AG10803 (cell line): ENCODE measurements at places on chromosomes 6 and 20.

DNA sequence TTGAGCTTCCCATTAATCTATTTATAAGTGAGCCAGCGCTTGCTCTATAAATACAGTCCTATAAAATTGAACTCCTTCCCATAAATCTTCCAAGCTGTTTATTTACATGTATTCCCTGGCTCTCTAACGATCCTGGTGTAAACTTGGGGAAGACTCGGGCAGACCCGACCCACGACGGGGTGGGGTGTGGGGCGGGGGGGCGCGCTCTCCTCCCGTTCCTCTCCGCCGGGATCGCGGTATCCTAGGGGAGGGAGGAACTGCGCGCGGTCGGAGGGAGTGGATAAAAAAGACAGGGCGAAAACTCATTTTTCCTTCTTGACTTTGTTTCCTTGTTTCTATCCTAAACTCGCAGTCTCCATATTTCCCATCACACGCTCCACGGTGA is 31.1 kb downstream of the TFAP2B start:
- DNase-seq = no peak

- DNase-seq = no peak
These were observed 50.6 kb downstream of the FGD2 start for GRCh38 chr6:37056112-37056403.

DNA sequence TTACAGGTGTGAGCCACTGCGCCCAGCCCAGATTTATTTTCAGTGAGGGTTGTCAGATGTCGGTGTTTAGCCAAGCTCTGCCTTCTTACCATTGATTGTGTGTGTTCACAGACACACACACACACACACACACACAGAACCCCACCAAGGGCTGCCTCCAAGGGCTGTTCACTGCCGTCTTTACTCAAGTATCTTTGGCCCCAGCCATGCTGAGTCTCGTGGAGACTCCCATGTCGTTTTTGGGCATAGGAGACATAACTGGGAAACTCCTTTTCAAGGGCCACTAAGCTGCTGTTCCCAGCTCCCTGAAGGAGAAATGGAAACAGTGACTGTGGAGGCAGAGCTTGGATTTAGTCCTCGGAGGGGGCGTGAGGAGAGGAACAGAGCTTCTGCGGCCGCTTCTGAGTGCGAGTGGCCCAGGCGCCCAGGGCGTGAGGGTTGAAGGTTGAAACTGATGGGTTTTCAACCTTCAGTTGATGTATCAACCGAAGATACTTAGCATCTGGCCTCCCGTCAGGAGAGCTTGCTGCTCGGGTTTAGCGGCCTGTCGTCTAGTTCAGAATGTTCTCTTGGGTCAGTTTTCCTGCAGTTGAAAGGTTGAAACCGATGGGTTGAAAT is 243.6 kb downstream of the TTLL2 start:
- DNase-seq = no peak

GRCh38 chr6:169513478-169514193 is 188.2 kb downstream of the WDR27 start:
- DNase-seq = no peak

DNA sequence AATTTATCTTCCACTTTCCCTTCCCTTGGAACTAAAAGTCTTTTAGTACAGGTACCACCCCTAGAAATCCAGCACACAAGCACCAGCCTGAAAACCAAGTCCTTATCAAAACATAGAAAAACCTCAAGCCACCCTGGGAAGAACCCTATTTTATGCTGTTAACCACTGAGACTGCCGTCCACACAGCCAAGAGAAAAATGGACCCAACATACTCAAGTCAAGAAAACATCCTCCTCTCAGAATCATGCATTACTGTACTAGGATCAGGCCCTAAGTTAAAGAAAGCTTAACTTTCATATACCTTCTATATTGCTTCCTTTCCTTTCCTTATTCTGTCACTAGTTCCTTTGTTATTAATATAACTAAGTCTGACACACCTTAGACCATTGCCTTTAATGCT is 16.9 kb upstream of the GOPC start:
- DNase-seq = no peak

GRCh38 chr6:48736501-48737206 is 625.7 kb upstream of the PTCHD4 start:
- DNase-seq = peak; percentile 77

GRCh38 chr20:23143986-23144690 is 58.0 kb upstream of the CD93 start:
- no peak for DNase-seq

DNA sequence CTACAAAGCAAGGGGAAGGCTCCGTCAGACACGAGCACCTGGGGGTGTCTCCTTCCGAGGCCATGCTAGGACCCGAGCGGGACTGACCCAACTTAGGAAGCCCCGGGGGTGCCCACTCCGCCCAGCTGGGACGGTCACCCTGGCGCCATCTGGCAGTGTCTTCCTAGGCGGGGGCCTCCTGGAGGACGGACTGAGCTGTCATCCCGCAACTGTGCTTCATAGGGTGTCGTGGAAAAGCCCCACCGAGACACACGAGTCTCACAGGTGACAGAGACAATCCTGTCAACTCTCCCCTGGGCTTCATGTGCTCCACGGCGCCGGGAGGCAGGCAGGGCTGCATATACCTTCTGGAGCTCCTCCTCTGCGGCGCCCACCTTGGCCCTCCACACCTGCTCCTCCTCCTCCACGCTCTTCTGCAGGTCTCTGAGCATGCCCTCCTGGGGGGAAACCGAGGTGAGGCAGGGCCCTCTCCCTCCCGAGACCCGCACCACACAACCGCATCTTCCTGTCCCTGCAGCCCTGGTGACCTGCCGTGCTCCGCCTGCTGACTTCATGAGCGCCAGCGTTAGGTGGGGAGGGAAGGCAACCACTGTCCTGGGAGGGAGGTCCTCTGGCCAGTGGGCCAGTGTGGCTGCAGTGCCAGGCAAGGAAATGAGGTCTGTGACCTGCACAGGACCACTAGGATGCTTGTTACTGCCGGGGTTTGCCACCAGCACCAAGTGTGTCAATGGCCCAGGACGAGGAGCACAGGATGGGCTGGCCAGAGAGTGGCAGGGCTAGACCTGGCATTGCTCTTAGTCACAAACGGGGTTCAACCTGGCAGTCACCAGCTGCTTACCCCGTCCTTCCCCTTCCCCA is 50.7 kb downstream of the DSTN start:
- DNase-seq = no peak

- DNase-seq = no peak
These were observed 45.9 kb upstream of the SCGN start for GRCh38 chr6:25606151-25606550.

DNA sequence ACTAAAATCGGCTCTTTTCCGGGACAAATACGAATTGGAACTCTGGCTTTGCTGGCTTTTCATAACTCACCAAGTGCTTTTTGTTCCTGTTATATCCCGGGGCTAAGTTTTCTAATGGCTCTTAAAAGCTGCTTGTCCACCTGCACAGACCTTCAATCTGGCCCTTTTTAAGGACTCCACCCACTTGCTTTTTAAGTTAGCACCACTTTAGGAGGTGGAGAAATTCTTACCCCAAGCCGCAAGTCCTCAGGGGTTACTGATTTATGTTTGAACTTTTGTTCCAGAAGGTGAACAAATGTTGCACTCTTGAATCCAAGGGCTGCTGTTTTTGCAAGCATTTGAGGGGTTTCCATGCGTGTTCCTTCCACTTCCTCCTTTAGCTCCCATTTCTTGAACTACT is 37.8 kb downstream of the FAM184A start:
- DNase-seq = no peak

DNA sequence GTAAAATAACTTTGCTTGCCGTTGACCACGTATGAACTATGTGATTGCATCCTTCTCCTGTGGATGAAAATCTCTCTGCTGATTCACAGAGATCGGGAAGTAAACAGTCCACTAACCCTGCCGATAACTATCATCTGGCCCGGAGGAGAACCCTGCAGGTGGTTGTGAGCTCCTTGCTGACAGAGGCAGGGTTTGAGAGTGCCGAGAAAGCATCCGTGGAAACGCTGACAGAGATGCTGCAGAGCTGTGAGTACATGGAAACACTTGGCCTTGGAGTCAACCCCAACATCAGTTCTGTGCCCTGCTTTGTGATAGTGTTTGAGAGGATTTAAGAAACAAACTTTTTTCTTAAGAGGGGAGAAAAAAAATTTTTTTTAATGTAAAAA is 937 bp downstream of the TAF8 start:
- no peak for DNase-seq

DNA sequence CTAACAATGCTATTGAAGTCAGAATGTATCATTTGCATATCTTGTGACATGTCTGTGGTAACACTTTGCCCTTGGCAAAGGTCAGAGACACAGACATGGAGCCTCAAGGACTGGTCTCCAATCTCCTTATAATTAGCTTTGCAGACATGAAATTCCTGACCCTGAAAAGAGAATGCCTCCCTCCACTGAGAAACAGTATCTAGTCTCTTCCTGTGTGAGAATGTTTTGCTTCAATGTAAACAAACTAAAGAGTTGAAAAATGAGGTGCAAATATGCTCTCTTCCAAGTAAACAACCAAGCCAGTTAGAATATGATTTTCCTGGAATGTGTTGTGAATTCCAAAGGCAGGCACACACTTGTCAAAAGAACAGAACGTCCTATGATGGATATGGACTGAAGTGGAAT is 407.1 kb upstream of the MARCKS start:
- DNase-seq = peak; percentile 46

DNA sequence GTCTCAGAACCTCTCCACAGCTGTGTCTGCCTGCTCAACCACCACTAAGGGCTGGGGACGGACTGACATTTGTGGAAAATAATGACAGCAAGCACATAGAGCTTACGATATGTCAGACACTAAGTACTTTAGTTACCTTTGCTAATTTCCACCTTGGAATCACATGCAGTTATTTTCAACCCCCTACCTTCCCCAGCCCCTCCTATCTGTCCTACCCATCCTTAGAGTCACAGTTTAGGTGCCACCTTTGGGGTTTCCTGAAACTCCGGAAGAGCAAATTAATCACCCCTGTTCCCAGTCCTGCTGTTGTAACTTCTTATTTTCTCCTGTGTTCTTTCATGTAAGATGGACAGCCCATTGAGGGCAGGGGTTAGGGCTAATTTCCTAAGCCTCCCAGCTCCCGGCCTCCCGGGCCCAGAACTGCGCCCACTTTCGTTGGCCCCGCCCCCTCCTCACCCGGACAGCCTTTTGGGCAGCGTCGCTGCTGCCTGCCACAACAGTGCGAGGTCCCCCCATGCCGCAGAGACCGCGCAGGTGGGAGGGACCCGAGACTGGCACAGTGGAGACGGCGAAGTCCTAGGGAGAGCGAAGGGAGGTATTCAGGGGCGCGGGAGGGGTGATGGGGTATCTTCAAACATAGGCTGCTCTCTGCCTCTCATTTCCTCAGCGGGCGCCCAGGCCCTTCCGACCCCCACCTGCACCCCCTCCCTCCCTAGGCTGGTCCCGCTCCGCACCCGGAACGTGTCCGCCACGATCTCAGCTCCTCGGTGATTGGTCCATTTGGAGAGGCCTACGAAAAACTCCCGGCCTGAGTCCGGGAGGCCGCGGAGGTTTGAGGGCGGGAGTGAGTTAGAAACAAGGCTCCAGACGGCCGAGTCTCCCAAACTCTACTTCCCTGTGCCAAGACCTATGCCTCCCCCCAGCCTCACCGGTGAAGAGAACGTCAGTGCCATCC is 1.1 kb downstream of the DDAH2 start:
- DNase-seq = no peak

DNA sequence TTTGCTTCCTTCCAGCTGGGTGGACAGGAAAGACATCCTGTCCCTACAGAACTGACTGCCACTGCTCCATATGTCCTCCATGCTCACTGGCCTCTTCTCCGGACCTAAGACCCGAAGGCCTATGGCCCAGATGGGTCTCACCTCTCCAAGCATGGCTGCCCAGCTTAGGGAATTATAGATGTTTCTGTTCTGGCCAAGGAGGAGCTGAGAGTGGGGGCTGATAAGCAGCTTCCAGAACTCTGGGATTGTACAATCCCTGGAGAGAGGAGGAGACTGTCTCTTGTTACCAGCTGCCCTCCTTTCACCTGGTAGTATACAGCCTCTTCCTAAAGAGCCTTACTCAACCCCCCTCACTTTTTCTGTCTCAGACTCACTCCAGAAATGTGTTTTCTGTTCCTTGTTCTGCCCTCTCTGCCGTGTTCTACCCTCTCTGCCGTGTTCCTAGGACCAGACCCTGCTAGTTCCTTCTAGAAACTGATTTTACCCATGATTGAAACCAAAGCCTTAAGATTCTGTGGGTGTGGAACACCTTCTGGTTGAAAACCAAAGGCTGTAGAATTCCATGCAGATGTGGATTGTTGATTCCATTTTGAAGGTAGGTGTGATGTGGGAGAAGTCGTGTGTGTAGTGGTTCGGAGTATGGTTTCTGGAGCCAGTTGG is 28.7 kb downstream of the ANKS1A start:
- DNase-seq = no peak

DNA sequence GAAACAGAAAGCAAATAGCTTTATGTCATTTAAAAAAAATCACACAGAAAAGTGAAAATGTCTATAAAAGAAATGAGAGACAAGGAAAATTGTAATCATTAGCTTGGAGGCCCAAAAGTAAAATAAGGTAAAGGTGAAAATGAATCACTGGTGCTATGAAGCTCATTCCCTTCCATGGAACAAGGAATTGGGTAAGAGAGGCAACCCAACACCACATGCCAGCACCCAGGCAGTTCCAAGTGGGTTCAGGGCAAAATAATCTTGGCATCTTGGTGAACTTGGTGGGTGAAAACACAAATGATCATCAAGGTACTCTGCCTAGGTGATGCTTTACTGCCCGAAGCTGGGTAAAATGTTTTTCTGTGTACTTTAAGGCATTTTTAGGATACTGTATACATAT is 16.7 kb downstream of the CST4 start:
- DNase-seq = no peak

GRCh38 chr20:16709017-16709416 is 20.8 kb upstream of the SNRPB2 start:
- DNase-seq = no peak

- DNase-seq = no peak
These were observed 71.4 kb upstream of the SHLD1 start for GRCh38 chr20:5678777-5679176.

DNA sequence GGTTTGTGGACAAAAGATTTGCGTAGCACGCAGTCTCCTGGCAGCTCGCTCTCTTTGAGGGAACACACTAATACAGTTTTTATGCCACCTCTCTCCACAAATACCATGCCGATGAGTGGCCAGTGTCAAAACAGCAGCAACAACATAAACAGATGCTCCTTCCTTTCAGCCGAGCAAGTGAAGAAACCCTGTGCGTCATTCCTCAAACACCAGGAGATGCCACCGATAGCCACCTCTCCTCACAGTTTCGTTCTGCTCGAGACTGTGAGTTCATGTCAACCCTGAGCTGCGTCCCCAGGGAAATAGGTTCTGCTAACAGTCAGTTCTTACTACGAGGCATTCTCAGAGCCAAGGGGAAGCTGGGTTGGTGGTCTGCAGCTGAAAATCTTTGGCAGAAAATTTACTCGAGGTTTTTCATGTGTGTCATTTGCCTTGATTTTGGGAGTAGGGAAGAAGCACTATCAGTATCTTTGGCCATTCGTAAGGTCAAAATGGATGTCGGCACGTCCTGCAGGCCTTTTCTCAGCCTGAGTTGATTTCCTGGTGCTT is 59.9 kb downstream of the EYA2 start:
- DNase-seq = peak; percentile 99

- DNase-seq = no peak
These were observed 52.2 kb upstream of the SPACA1 start for GRCh38 chr6:87995461-87995860.
